ENCODE measurements at places on chromosomes 12 and 14. TPM values are rescaled to one million over a fixed set of nuclear protein-coding genes. Genes with fewer than 3 reads are reported as not detected.

GLI1 gene
- 0.88 TPM for total RNA-seq

SLC25A21 gene
- total RNA-seq: not detected

RFX4 gene
- total RNA-seq: not detected

STYK1 gene
- total RNA-seq: 29.6 TPM

DNA sequence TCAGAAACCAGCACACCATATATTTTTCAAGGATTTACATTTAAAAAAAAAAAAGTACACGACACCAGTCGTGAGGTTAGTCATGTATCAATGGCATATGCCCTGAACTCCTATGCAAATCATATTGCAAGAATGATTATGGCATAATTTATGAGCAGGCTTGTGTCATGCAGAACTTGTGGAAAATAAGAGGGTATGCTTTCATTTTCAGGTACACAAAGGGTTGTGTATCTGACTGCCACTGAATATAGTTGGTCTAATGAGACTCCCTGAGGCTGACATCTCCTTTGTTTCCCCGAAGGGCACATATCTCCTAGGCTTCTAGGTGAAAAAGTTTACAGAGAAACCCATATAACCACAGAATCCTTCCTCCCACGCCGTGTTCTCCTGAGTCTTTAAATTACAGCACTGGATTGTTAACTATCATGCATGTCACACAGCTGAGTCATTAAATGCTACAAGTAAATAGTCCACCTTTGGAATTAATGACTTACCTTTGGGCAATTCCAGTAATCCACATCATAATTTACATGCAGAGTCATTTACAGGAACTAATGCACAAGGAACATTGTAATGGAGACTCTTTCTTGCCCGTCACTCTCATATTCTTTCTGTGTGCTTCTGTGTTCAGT lies 356.7 kb upstream of the DIO2 start:
- DNase-seq: no peak

DNA sequence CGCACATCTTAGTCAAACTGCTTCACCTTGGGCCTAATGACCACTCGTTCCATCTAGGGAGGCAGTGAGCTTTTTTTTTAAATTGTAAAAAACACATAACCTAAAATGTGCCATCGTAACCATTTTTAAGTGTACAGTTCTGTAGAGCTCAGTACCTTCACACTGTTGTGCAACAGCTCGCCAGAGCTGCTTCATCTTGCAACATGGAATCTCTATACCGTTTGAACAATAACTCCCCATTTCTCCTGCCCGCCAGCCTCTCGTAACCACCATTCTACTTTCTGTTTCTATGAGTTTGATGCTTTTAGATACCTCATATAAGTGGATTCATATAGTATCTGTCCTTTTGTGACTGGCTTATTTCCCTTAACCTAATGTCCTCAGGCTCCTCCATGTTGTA lies 196.2 kb downstream of the CHST11 start:
- DNase-seq: no peak

DNA sequence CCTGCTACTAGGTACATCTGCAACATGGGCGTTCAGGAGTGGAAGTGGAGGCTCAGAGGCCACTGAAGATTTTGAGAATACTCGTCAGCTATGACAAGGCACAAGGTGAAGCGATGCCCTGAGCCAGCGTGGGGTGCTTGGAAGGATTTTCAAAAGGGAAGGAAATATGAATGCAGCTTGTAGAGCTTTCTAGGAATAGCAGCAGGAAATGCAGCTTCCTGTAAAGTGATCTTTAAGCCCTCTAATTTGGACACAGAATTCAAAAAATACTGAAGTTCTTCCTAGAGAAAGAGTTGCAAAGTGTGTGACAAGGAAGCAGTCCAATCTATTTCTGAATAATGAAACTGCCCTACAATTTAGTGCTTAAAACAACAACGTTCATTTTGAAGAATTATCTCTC lies 13.2 kb upstream of the C1S start:
- no peak for DNase-seq

P3H3 gene
- 12.3 TPM for total RNA-seq

GSC gene
- not detected for total RNA-seq

GRCh38 chr12:15899282-15899870 lies 11.8 kb upstream of the DERA start:
- DNase-seq: no peak

HOXC12 gene
- not detected for total RNA-seq

GRCh38 chr14:31075144-31075543 lies 49.0 kb upstream of the STRN3 start:
- no peak for DNase-seq

- DNase-seq: no peak
These were observed 1.5 kb downstream of the TTC6 start for GRCh38 chr14:37596790-37597472.

- no peak for DNase-seq
These were observed 38.8 kb downstream of the NOPCHAP1 start for GRCh38 chr12:105024928-105025327.

CACNA2D4 gene
- 9.9 TPM for total RNA-seq

SYCP3 gene
- total RNA-seq: not detected

DNA sequence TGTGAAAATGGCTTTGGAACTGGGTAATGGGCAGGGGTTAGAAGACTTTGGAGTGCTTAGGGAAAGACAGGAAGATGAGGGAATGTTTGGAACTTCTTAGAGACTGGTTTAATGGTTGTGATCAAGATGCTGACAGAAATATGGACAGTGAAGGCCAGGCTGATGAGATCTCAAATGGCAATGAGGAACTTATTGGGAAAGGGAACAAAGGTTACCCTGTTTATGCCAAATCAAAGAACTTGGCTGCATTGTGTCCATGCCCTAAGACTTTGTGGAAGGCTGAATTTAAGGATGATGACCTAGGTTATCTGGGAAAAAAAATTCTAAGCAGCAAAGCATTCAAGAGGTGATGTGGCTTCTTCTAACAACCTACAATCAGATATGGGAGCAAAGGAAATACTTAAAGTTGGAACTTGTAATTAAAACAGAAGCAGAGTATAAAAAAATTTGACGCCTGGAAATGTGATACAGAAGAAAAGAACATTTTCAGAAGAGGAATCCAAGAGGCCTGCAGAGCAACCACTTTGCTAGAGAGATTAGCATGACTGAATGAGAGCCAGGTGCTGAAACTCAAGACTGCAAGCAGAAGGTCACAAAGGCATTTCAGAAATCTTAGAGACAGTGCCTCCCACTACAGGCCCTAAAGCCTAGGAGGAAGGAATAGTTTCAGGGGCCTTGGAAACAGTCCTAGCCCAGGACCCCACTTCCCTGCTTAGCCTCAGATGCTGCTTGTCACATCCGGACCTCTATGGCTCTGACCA lies 65.6 kb upstream of the FLRT2 start:
- DNase-seq: no peak

GRCh38 chr14:67650694-67651093 lies 23.7 kb downstream of the VTI1B start:
- no peak for DNase-seq

DNA sequence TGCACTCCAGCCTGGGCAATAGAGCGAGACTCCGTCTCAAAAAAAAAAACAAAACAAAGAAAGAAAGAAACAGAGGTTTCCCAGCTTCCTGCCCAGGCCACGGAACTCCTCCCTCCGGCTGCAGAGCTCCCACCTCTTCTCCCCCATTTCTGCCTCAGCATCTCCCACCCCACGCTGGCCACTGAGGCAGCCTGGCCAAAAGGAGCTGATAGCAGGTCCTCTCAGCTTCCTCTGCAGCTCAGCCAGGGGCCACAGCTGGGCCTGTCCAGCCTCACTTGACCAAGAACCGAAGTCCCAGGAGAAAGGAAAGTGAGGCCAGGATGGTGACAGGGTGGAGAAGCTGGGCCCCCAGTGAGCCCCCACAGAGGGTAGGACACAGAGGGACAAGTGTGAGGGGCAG lies 33.4 kb upstream of the CD9 start:
- no peak for DNase-seq

Data from Peyer's patch (tissue), 4 donors.